SJCRH30 (cell line): ENCODE measurements at places on chromosomes 2 and 18. TPM values are rescaled to one million over a fixed set of nuclear protein-coding genes. Genes with fewer than 3 reads are reported as not detected.
A peak's percentile ranks its signal among the peaks of the same experiment; 100 is the strongest.

GRCh38 chr18:77063260-77063659 is 69.3 kb downstream of the MBP start:
- DNase-seq = no peak
- H3K4me1 ChIP-seq = no peaks in the 10 kb centered on the region
- H3K36me3 ChIP-seq = no peaks in the 10 kb centered on the region
- H3K27me3 ChIP-seq = no peaks in the 10 kb centered on the region

DNA sequence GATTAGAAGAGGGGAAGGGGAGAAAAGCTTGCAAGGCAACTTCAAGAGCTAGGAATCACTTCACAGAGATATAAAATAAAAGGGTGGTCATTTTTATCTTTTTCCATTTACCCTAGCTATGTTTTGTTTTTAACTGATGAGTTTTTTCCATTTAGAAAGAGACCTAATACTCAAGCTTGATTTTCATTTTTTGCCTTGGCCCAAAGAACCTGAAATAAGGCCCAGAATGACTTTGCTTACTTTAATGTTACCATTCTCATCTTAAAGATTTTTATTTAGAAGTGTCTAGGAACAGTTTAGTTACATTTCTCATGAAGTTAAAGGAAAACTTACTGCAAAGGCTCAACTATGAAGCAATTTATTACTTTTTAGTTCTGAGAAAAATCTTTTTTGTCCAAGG is 276.3 kb upstream of the ZSWIM2 start:
- no peak overlapping the region for H3K27ac ChIP-seq
- no peak overlapping the region for H3K4me3 ChIP-seq
- H3K4me1 ChIP-seq = no peaks in the 10 kb centered on the region
- DNase-seq = no peak
- no peaks in the 10 kb centered on the region for H3K36me3 ChIP-seq

DNA sequence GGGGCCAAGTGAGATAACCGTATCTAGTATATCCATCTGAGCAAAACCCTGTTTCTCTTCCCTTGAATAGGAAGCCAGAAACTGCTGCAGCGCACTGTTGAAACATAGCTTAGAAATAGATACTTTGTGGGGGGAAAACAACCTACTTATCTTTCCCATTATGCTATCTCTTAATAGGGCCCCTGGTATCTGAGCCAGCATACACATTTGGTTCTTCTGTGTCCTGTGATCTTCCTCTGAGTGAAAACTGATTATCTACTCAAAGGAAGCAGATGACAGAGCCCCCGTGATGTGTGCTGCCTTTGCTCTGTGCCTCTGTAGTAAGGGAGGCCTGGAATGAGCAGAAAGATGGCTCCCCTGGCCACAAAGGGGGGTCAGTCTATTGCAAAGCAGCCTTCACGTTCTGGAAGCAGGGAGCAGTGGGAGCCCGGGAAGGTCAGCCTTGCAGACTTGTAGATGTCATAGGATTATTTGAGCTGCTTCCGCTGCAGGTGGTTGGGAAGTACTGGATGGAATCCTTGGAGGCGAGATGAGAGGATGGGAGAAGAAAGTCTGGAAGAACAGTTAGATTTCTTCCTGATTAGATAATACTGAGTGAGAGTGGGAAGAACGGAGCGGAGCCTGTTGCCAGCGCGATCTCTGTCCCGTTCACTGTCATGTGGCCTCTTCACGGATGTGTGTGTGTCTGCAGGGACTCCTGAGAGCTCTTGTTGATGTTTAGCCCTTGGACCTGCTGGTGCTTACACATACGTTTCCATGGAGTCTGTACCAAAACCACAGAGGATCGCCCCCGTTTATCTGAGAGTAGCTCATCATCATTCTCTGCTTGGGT is 150.1 kb downstream of the AGAP1 start:
- H3K36me3 ChIP-seq = no peaks in the 10 kb centered on the region
- no peak overlapping the region for H3K4me3 ChIP-seq

GRCh38 chr18:59270689-59271257 is 2.5 kb downstream of the RAX start:
- H3K36me3 ChIP-seq = no peaks in the 10 kb centered on the region
- no peaks in the 10 kb centered on the region for H3K27me3 ChIP-seq
- no peak overlapping the region for H3K27ac ChIP-seq
- no peak overlapping the region for H3K4me3 ChIP-seq

GRCh38 chr18:13184396-13184795 is 34.2 kb upstream of the LDLRAD4 start:
- H3K36me3 ChIP-seq = no peaks in the 10 kb centered on the region
- H3K4me1 ChIP-seq = no peaks in the 10 kb centered on the region
- no peak overlapping the region for H3K27ac ChIP-seq
- no peak for DNase-seq
- no peak overlapping the region for H3K4me3 ChIP-seq
- H3K27me3 ChIP-seq = no peaks in the 10 kb centered on the region

GRCh38 chr2:26911911-26912861 is 58.3 kb upstream of the MAPRE3 start:
- peaks cover 42% of the 10 kb centered on the region for H3K27me3 ChIP-seq
- no peak overlapping the region for H3K27ac ChIP-seq
- peak; percentile 23 for DNase-seq
- H3K36me3 ChIP-seq = no peaks in the 10 kb centered on the region

DNA sequence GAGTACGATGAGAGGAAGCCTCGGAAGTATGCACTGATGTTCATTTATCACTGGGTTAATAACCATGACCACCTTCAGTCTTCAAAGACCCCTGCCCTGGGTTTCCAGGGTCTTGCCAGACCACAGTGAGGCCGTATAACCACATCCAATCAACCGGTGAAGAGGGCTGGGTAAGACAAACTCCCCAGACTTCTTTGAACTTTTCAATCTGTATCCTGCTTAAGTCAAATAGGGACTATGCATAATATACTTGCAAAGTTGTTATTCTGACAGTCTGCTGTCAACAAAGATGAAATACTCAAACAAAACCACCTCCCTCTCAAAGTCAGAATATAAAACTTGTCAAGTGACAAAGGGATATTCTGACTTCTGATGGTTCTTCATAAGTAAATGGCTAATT is 54.0 kb downstream of the KLF7 start:
- no peaks in the 10 kb centered on the region for H3K36me3 ChIP-seq
- no peak overlapping the region for H3K4me3 ChIP-seq
- H3K27ac ChIP-seq = no peak overlapping the region

- DNase-seq = peak; percentile 10
- no peaks in the 10 kb centered on the region for H3K36me3 ChIP-seq
- H3K4me3 ChIP-seq = peak overlapping the region; percentile 85
Measured at GRCh38 chr2:204545861-204546735, 823 bp downstream of the PARD3B start.

DNA sequence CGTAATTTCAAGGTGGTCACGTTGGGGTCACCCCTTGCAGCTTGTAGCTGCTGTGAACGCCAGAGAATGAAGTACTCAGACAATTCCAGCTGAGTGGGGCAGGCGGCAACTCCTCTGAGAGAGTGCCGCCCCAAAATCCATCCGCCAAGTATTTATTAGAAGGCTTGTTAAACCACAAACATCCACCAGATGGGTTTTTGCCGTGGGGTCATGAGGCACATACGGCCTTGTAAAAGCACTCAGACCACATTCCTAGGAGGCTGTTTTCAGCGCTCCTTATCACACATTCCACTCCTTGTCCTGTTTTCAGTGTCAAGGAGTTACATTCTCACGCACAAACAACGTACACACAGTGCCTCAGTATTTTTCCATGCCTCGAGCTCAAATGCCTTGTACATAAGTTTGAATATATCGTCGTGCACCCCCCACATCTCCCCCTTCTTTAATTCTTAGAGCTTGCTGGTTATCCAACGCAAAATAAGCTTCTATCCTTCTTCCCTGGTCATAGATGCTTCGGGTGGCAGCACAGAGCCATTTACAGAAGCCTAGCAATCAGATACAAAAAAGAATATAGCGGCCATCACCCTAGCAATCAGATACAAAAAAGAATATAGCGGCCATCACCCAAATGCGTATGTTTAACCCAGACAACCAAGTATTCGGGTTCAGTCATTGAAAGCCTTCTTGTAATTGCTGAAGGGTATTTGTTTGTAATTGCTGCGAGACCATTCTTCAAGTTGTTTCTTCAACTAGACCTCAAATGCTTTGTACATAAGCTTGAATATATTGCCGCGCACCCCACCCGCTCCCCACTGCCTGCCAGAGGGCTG is 7.3 kb downstream of the ALPP start:
- no peaks in the 10 kb centered on the region; the same call in 1 of the 2 replicates for H3K4me1 ChIP-seq
- no peaks in the 10 kb centered on the region for H3K36me3 ChIP-seq
- DNase-seq = peak; percentile 27
- H3K27me3 ChIP-seq = no peaks in the 10 kb centered on the region

DNA sequence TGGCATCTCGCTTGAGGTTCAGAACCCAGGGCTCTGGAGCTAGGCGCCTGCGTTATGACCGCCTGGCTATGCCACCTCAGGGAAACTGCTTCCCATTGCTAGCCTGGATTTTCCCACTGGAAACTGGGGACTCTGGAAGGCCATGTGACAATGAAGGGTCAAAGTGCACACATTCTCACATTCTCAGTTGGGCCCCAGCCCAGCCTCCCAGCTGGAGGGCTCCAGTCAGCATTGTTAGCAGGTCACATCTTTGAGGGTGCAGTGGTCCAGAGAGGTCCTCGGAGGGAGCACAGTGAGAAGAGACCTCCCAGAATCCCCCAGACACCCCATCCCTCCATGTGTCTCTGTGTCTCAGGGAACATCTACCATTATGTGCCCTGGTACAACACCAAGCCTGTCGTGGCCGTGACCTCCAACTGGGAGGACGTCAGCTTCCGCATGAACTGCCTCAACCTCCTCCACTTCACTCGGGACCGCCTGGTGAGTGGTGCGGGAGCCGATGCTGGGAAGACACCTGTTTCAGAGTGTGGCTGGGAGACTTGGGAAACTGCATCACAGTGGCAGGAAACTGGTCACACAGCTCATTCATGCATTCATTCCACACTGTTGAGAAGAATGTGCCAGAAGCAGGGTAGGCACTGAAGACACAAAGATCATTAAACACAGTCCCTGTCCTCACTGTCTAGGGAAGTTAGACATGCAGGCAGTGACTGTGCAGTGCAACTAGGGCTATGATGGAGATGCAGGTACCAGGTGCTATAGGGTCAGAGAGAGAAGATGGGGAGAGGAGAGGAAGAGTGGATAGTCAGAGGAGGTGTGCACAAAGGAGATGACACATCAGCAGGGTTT is 41.6 kb downstream of the FER1L5 start:
- no peaks in the 10 kb centered on the region for H3K36me3 ChIP-seq
- no peak overlapping the region for H3K4me3 ChIP-seq
- no peak for DNase-seq
- H3K27me3 ChIP-seq = no peaks in the 10 kb centered on the region
- peaks cover 11% of the 10 kb centered on the region; the same call in 1 of the 2 replicates for H3K4me1 ChIP-seq
- H3K27ac ChIP-seq = no peak overlapping the region

DNA sequence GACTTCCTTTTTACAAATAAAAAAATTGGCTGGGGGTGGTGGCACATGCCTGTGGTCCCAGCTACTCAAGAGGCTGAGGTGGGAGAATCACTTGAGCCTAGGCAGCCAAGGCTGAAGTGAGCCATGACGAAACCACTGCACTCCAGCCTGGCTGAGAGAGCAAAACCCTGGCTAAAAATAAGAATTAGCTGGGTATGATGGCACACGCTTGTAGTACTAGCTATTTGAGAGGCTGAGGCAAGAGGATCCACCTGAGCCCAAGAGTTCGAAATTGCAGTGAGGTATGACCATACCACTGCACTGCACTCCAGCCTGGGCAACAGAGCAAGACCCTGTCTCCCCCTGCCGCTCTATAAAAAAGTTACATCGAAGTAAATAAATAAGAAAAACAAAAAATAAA is 33.7 kb downstream of the GFPT1 start:
- H3K27ac ChIP-seq = no peak overlapping the region
- no peaks in the 10 kb centered on the region for H3K27me3 ChIP-seq
- no peaks in the 10 kb centered on the region for H3K4me1 ChIP-seq
- no peak overlapping the region for H3K4me3 ChIP-seq
- H3K36me3 ChIP-seq = peaks cover 85% of the 10 kb centered on the region

DNA sequence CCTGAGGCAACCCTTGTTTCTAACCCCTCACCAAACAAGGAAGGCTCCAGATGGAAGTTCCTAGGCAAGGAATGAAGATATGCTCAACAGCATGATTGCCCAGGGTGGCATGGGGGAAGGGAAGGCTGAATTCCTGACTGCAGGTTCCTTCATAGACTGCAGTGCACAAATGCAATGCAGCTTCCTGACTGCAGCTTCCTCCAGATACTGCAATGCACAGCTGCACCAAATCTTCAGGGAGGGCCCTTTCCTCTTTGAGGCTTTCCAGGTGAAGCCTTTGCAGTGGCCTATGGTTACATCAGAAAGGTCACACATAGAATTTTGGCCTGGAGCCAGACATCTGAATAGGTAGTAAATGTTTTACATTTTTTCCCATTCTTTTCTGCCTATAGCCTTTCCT is 58.8 kb upstream of the DYNAP start:
- H3K27ac ChIP-seq = no peak overlapping the region
- DNase-seq = no peak
- no peak overlapping the region for H3K4me3 ChIP-seq
- no peaks in the 10 kb centered on the region for H3K27me3 ChIP-seq

DNA sequence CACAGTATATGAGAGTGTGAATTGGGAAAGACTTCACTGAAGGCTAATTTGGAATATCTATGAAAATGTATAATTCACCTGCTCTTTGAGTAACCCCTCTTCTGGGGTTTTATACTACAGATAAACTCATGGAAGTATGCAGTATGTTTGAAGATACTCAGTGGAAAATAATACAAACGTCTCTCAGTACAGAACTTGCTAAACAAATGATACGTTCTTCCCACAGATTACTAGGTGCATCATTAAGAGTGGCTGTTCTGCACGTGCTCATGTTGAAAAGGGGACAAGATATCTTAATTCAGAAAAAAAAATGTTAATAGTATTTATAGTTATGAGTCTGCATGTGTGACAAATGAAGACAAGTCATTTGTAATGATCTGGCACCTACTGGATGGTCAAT is 70.2 kb upstream of the EPAS1 start:
- H3K27ac ChIP-seq = no peak overlapping the region
- no peaks in the 10 kb centered on the region for H3K27me3 ChIP-seq
- H3K4me1 ChIP-seq = no peaks in the 10 kb centered on the region
- H3K36me3 ChIP-seq = no peaks in the 10 kb centered on the region
- H3K4me3 ChIP-seq = no peak overlapping the region

DNA sequence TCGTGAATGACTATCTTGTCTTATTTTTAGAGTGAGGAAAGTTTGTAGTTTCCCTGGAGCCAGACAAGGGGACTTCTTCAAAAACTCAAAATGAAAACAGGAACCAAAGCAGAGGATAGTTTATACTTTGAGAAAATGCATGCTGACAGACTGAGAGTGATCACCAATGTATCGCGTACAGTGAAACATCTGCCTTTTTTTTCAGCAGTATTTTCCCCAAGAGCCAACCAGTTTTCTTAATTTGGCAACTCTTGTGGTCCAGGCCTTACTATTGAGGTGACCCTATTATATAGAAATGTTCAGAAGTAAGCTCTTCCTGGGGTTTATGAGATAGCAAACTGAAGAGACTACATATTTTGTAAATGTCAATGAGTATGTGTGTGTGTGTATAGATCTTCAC is 153.7 kb upstream of the VRK2 start:
- H3K36me3 ChIP-seq = no peaks in the 10 kb centered on the region
- no peaks in the 10 kb centered on the region for H3K27me3 ChIP-seq
- peaks cover 18% of the 10 kb centered on the region for H3K4me1 ChIP-seq
- H3K4me3 ChIP-seq = no peak overlapping the region
- H3K27ac ChIP-seq = peak overlapping the region; percentile 68
- no peak for DNase-seq

GRCh38 chr18:46148810-46149209 is 44.6 kb downstream of the HAUS1 start:
- H3K4me3 ChIP-seq = no peak overlapping the region
- H3K4me1 ChIP-seq = peaks cover 6% of the 10 kb centered on the region; the same call in 1 of the 2 replicates
- no peak overlapping the region for H3K27ac ChIP-seq
- peak; percentile 70 for DNase-seq

CMPK2 gene
- total RNA-seq = not detected in 2 replicates

KCNG3 gene
- 0.03 and 0.06 TPM in 2 replicates for total RNA-seq

TRIM54 gene
- 0.23 and 0.34 TPM in 2 replicates for total RNA-seq

LINC00305 gene
- not detected in 2 replicates for total RNA-seq
